ENCODE measurements at places on chromosomes 6 and 20.
A peak's percentile ranks its signal among the peaks of the same experiment; 100 is the strongest.

- no peak for DNase-seq
Observed at GRCh38 chr6:53937461-53937860, 142.7 kb downstream of the LRRC1 start.

DNA sequence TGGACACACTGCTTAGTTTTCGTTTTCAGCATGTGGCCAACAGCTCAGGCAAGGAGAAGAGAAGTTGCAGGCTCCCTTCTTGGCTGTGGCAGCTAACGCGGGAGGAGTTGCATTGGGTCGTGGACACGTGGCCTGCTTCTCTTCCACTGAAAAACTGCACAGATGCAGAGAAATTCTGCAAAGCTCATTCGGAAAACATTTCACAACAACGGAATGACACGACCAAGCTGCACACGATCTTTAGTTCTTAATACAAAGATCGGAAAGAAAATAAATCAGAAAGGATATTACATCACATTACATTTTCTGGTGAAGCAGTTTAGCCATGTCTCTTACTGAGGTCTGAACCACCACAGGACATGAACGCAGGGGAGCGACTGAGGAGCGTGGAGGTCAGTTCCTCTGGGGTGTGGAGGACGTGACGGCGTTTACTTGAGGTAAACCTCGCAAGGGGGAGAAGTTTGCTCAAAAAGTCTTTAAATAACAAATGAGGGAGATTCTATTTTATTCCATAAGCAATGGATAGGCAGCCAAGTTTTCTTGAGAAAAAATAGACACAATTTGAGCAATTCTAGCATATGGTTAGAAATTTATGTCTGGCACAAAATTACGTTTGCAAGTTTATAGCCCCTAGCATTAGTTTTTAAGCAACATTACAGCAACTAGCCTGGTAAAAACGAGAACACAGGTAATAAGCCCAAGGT is 178.3 kb downstream of the THBS2 start:
- no peak for DNase-seq

- no peak for DNase-seq
Observed at GRCh38 chr6:7628479-7628878, 38.5 kb downstream of the SNRNP48 start.

- DNase-seq = no peak
Observed at GRCh38 chr6:128112494-128112893, 211.6 kb upstream of the THEMIS start.

DNA sequence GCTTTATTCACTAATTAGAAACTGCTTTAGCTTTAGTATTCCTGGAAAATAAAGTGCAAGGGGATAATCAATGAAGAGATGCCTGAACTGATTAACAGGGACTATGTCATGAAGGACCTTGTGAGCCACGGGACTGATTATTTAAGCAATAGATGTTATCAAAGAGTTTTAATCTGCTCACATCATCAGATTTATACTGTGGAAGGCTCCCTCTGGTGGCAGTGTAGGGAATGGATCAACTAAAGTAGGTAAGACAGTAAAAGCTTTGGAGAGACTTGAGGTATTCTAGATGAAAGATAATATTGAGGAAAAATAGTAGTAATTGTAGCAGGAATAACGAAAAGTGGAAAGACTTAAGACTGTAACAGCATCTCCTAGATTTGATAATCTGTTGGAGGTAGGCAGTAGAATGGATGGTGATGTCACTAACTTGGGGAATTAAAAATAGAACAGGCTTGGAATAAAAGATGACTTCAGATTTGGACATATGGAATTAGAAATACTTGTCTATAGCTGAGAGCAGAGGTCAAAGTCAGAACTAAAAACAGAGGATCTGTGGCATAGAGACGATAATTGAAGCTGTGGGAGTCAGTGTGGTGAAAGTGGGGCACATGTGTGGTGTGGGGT is 80.3 kb upstream of the HTR1E start:
- no peak for DNase-seq

DNA sequence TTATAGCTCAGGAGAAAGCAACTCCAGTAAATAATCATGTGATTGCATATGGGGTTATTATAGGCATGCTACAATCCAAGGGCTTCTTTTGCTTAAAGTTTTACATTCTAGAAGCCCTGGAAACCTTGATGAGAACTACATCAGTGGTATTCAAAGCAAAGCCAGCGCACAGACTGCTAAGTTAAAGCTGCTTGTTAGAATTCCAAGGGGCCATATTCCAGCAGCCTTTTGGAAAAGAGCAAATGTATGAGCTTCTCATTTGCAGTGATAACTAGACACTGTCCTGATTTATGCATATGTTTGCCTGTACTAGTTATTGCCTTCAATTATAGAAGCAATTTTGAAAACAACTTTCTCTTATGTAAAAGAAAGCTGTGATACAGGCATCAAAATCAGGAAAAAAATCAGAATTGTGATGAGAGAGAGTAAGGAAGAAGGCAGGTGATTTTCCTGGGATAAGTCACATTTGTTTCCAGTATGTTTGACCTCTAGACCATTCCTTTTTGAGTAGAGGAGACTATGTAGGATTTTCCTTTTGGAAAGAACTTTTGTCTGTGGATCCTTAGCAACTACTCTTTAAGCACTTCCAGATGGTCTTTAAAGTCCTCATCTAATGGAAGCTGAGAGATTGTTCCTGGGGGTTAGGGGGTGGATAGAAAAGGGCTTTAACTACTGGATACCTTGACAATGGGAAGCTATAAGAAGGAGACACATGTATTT is 159.2 kb downstream of the PLCB4 start:
- no peak for DNase-seq

GRCh38 chr20:41903586-41903985 is 285.4 kb upstream of the CHD6 start:
- no peak for DNase-seq

DNA sequence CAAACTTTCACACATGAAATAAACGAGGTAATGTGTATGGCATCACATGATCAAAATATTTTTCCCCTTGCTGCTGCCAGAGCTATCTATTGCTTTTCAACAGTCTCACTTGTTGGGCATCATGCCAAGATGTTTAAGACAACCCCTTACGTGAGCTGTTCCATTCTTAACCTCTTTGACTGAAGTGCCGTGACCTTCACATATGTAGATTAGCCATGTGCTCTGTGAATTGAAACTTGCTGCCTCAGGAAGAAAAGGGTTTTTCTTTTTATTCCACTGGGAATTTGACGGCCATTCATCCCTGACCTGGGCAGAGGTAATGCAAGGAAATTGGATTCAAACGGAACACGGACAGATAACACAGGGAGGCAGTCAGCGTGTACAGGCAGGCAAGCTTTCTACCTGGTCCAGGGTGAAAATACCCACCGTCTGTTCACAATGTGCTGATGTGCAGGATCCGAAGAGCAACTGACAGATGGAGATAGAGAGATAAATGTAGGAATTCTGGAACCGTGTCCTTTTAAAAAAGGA is 14.2 kb downstream of the ARID1B start:
- DNase-seq = no peak

DNA sequence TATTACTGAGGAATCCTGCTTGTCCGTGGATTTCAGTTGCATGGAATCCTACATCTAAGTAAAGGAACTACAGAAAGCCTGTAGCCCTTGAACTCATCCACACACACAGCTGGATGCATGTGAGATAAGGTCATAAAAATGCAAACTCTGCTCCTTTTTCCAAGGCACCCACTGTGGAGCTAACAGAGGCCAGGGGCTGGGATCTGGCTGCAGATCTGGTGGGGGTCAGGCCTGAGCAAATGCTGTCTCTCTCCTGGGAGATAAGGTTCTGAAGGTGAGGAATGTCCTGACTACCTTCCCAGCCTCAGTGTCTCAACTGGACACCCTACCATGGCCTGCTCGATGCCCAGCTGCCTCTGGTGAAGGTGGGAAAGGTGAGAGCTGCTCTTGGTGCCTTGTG is 321.5 kb downstream of the LRFN2 start:
- DNase-seq = no peak

- DNase-seq = no peak
Observed at GRCh38 chr6:119355157-119355556, 5.6 kb upstream of the MAN1A1 start.

GRCh38 chr6:157768863-157769551 is 54.0 kb upstream of the SNX9 start:
- no peak for DNase-seq

- DNase-seq = no peak
Observed at GRCh38 chr6:67362976-67363375, 1272.1 kb upstream of the ADGRB3 start.

DNA sequence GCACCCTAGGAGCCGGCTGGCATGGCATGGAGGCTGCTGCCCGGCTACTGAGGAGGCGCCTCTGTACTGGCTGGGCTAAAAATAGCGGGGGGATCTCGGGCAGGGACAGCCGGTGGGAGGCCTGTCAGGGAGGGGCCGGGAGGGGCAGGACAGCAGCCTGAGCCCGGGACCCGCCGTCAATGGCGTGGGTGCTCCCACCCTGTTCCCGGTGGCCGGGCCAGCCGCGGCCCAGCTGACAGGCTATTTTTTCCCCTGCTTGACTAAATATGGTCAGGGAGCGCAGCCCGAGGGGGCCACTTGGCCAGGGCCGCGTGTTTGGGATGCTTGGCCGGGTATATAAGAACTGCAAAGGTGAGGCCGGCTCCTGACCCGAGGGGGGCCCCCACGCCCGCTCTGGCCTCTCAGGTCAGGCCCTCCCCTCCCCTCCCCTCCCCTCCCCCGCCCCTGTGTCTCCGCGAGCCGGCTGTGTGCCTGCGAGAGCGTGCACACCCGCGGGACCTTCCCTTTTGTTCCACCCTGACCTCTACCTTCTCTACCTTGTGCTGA is 74.4 kb upstream of the GATA5 start:
- no peak for DNase-seq

GRCh38 chr6:38649744-38650143 is 10.0 kb upstream of the BTBD9 start:
- DNase-seq = no peak

GRCh38 chr6:16521528-16521927 is 239.7 kb downstream of the ATXN1 start:
- DNase-seq = no peak

DNA sequence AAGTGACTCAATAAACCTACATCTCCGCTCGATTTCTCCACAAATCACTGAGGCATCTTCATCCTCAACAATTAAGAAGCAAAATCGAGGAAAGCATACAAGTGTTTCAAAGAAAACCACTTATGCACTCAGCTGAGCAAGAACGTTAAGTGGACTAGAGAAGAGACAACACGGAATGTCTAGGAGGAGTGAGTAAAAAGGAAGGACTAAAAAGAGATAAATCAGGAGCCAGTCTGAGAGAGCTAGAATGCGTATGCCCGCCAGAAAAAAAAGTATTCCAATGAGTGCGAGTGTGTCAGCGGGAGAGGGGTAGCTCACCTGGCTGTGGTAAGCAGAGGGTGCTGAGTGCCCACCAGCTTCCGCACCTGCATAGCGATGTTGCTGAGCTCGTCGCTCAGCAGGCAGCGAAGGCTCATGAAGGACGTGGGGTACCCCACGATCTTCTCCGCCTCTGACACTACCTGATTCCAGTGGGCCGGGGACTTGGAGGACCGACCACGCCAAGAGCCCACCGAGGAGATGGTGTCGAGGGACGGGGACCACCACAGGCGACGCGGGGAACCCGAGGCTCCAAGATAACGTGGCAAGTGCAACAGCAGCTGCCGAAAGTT is 587 bp downstream of the PDSS2 start:
- DNase-seq = no peak

GRCh38 chr20:2922957-2923356 is 49.7 kb downstream of the PTPRA start:
- DNase-seq = no peak

DNA sequence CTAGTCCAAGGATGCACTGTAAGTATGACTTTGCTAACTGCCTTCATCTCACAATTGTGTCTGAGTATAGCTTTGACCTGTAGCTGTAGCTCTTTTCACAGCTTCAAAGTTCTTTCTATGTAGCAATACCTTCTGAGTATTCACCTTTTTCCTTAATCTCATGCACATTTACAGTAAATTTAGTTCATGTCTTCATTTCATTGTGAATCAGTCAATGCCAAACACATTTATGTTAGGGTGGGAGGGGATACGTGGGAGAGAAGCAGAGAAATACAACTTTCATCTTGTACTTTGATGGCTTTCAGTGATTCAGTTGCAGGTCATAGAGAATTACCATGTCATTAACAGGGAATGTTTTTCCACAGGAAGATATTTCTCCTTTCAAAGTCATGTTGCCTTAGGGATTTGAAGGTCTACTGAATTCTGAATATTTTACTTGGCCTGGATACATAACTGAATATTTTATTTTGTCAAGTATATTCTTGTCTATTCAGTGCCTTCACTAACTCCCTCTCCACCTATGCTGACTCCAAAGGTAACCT is 119.2 kb downstream of the TINAG start:
- no peak for DNase-seq

DNA sequence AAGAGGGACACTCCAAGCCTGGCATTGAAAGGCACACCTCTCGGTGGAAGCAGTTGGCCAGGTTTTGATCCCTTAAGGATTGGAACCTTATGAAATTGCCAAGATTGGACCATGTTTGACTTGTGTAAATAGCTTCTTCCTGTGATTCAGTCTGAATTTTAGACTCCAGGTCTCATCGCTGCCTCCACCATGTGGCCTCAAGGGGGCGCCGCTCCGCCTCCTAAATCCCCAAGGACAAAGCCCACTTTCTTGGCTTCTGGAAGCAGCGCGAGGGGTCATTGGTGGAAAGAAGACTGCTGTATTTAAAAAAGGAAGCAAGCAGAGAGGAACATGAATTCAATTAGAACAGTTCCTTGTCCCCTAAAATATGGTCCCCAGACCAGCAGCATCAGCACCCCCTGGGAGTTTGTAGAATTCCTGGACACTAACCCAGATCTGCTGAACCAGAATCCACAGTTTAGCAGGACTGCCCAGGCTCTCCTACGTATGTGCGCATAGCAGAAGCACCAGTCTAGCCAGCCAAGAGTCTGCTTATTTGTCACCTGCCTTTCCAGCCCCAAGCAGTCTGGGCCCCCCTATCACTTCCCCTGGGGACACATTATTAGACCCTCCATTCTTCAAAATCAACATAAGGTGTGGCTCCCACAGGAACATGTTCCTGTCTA is 108.5 kb downstream of the LY86 start:
- DNase-seq = peak; percentile 71

GRCh38 chr6:118750143-118750542 is 98.8 kb upstream of the CEP85L start:
- DNase-seq = no peak

GRCh38 chr6:105786890-105787655 is 299.1 kb upstream of the PRDM1 start:
- DNase-seq = no peak

- no peak for DNase-seq
Observed at GRCh38 chr20:46900086-46900485, 5.4 kb downstream of the EYA2 start.

- no peak for DNase-seq
Observed at GRCh38 chr20:46997187-46997586, 102.5 kb downstream of the EYA2 start.

- peak; percentile 39 for DNase-seq
Observed at GRCh38 chr6:4010689-4011090, 68.2 kb downstream of the FAM217A start.

- DNase-seq = no peak
Observed at GRCh38 chr6:3797231-3798054, 45.9 kb upstream of the PXDC1 start.

- DNase-seq = peak; percentile 87
Observed at GRCh38 chr20:64101731-64102621, 5.4 kb downstream of the NPBWR2 start.

GRCh38 chr20:48928832-48929725 is 7.6 kb downstream of the ARFGEF2 start:
- no peak for DNase-seq
